ENCODE measurements at places on chromosomes 2 and 18.
A peak's percentile ranks its signal among the peaks of the same experiment; 100 is the strongest.

DNA sequence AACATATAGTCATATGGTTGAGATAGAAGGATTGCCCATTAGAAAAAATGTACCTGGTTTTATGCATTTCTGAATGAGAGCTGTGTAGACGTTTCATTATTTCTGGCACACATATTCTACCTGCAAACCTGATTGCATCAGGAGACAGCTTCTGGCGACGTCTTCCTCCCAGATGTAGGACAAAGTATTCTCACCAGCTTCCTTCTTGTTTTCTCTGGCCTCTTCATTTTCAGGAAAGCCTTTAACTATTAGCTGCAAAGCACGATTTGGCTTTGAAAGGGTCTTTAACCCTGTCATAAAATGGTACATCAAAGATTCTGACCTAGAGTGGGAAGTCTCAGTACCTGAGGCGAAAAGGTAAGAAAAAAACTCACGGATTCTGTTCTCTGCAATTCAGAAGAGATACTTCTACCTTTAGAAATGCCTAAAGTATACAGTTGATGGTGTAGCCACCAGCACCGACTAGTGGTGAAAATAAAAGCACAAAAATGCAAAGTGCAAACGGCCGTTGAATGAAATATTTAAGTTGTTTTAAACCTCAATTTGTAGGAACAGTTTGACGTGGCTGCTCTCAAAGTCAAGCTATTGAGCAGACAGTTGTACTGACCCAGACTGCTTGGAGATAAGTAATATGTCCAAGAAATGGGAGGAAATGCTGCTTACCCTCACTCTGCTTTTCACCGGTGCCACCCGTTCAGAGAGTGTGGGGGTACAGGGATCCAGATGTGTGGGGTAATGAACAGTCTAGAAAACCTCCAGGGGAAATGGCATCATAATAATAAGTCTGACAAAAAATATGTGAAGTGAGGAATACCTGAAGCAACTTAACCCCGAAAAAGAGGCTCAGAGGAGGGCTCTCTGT is 20.2 kb downstream of the IL18RAP start:
- peak; percentile 0 for DNase-seq

GRCh38 chr2:673016-673415 is 4.2 kb downstream of the TMEM18 start:
- no peak for DNase-seq

GRCh38 chr2:15938803-15939555 is 1.4 kb upstream of the MYCN start:
- DNase-seq: no peak

DNA sequence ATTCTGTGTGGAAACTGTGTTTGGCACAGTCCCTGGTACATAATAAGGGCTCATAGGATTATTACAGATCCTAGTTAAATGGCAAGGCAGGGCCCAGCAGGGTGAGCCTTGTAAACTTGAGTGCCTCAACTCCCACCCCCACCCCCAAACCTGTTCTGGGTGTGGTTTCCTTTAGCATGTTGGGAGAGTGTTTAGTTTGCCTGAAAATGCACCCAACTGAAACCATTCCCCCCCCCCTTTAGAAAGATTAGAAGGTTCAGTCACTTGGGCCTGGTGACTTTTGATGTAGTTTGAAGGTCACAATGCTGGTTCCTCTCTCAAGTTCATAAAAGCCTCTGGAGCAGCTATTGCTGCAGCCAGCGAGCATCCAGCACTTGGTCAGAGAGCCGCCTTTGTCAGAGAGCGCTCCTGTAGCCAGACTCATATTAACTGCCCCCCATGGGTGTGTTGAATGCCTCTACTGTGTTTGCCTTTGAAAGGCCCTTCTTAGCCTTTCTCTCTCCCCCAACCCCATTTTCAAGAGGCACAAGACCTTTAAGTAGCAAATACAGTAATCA is 113.7 kb downstream of the SPTBN1 start:
- no peak for DNase-seq

GRCh38 chr2:241859436-241860183 is 916 bp upstream of the PDCD1 start:
- DNase-seq: no peak

DNA sequence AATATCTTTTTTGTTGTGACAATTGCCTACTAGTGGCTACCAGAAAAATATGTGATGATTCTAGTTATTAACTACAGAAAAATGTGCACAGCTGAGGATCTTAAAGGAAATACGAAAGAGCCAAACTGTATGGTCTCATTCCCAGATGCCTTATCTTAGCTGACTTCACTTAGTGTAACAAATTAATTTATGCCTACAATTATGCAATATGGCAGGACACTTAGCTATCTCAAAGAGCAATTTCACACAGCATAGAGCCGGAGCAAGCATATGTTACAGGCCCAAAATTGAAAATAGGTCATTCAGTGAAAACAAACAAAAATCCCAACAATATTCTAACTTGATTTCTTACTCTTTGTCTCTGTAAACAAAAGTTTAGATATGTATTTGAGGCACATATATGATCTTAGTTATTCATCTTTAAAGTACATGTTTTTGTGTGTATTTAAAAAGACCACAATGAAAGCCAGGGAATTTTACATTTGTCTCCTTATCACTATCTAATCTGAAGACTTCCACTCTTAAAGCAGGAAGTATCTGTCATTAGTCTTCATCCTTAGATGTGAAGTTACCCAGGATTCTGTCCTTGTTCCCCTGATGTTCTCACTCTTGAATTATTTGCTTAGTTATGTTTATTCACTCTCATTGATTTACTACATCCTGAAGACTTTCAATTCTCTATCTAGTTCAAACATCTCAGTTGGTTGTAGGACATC is 1579.0 kb upstream of the NXPH2 start:
- no peak for DNase-seq

DNA sequence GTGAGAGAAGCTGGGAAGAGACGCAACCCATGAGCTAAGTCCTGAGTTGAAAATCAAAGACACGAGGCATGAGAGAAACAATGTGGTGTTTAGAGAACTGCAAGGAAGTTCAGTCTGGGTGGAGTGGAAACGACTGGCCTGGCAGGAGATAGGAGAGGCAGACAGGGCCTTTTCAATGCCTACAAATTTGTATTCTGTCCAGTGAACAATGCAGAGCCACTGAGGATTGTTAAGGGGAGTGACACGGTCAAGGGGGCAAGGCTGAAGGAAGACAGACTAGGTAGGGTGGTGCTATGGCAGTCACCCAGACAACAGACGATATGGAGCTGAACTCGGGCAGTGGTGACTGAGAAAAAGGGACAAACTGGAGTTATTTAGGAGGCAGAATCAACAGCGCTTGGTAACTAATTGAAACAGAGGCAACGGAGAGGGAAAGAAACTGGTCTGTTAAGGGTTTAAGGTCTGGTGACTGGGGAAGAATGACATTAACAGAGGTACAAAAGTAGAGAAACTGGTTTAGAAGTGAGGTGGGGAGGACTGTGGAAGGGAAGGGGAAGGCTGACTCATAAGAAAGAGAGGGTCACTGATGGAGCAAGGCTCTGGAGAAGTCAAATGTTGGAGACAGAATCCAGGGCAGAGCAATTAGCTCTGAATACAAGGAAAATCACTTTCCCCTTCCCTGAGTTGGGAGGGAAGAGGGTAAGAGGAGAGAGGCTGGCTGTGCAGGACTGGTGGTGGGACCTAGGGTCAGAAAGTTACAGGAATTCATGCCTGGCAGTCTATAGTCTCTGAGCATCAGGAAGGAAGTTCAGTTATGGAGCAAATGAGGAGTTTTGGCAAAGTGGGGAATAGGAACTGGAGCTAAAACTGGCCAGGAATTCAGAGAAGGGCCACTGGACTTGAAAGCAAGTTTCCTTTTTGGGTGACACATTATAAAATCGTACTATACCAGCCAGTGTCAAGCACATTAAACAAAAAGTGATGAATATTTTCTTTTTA is 63.4 kb upstream of the CHRNA1 start:
- DNase-seq: no peak

DNA sequence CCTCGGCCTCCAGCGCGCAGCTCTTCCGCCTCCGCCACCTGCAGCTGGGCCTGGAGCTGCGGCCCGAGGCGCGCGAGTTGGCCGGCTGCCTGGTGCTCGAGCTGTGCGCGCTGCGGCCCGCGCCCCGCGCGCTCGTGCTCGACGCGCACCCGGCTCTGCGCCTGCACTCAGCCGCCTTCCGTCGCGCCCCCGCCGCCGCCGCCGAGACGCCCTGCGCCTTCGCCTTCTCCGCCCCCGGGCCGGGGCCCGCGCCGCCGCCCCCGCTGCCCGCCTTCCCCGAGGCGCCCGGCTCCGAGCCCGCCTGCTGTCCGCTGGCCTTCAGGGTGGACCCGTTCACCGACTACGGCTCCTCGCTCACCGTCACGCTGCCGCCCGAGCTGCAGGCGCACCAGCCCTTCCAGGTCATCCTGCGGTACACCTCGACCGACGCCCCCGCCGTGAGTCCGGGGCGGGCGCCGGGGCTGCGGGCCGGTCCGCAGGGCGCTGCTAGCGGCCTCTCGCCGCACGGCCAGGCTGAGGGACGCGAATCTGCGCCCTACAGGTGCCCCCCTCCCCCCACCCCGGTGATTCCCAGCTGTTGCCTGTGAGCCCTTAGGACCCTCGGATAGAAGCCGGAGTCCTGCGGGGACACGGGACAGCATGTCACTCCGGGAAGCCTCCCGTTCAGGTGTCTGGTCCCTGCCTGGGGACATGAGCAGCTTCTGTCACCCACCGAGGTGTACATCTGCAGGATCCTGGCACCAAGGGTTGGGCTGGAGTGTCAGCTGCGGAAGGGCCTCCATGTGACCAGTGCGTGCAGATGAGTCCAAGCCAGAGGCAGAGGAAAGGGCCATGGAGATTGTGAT is 616 bp downstream of the RNPEPL1 start:
- peak; percentile 26 for DNase-seq

DNA sequence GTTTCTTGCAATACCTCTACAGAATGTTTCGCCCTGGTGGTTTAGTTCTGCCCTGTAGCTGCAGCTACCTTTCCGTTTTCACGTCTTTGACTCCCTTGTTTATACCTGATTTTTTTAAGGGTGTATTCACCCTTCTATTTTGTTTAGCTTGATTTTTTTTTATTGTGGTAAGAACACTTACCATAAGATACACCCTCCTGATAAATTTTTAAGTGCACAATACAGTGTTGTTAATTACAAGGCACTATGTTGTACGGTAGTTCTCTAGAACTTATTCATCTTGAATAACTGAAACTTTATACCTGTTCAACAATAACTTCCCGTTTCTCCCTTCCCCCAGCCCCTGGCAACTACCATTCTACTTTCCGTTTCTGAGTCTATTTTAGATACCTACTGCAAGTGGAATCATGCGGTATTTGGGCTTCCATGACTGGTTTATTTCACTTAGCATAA is 48.9 kb upstream of the NABP1 start:
- DNase-seq: no peak

DNA sequence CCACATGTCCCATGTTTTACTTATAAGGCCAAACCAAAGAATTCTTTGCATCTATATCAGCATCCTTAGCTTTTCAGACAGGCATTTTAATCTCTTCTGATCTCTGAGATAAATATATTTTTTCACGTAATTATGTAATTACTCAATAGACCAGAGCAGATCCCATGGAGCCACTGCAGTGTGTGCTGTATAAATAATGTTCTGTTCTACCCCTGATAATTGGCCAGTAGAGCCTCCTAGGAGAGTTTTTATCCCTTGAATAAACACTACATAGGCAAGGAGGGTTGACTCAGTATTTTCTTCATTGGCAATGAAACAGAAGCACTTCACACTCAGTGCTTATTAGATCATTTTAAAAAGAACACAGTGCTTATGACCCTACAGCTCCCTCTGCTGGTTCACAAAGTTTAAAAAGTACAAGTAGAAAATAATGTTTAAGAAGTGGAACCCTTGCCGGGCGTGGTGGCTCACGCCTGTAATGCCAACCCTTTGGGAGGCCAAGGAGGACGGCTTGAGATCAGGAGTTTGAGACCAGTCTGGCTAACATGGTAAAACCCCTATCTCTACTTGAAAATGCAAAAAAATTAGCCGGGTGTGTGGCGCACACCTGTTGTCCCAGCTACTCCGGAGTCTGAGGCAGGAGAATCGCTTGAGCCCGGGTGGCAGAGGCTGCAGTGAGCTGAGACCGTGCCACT is 91.9 kb downstream of the PPP1R1C start:
- DNase-seq: no peak

- no peak for DNase-seq
Observed at GRCh38 chr2:153299809-153300208, 178.8 kb downstream of the RPRM start.

DNA sequence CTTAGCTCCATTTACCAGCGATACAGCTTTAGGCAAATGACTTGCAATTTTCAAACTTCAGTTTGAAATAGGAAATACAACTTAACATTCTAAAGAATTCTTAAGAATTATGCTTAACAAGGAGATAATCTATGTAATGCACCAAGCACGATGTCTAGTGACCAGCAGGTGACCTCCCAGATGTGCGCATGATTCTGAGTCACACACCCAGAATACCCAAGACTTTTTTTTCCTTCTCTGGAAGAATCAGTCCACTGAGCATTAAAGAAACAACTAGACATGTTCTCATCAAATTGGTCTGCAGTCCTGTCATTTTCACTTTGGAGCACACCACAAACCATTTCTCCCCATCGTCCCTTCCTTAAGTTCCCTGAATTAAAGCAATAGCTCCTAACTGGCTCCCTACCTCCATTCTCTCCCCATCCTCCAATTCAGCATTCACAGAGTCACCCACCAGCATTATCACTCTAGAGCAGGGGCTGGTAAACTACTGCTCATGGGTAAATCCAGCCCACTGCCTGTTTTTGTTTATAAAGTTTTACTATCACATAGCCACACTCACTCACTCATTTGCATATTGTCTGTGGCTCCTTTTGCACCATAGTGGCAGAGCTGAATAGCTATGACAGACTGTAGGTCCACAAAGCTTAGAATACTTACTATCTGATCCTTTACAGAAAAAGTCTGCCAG is 13.2 kb downstream of the EVA1A start:
- no peak for DNase-seq

- DNase-seq: no peak
Observed at GRCh38 chr2:145593991-145594614, 1074.2 kb upstream of the ZEB2 start.

DNA sequence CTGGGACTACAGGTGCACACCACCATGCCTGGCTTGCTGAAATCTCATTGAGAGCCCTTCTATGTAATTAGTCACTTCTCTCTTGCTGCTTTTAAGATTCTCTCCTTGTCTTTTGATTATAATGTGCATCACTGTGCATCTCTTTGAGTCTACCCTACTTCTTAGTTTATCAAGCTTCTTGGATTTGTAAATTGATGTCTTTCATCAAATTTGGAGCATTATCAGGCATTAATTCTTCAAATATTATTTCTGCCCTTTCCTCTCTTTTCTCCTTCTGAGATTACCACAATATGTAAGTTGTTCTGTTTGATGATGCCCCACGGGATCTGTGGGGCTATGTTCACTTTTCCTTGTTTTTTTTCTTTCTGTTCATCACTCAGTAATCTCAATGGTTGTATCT is 9.0 kb upstream of the MARCO start:
- no peak for DNase-seq
